ENCODE measurements at places on chromosomes 3 and 15. TPM values are rescaled to one million over a fixed set of nuclear protein-coding genes. Genes with fewer than 3 reads are reported as not detected.
A peak's percentile ranks its signal among the peaks of the same experiment; 100 is the strongest.

RARRES1 gene
- total RNA-seq, result 37.5 TPM

PLSCR5 gene
- total RNA-seq, result not detected

GPR156 gene
- not detected for total RNA-seq

DPPA2 gene
- total RNA-seq, result not detected

DNA sequence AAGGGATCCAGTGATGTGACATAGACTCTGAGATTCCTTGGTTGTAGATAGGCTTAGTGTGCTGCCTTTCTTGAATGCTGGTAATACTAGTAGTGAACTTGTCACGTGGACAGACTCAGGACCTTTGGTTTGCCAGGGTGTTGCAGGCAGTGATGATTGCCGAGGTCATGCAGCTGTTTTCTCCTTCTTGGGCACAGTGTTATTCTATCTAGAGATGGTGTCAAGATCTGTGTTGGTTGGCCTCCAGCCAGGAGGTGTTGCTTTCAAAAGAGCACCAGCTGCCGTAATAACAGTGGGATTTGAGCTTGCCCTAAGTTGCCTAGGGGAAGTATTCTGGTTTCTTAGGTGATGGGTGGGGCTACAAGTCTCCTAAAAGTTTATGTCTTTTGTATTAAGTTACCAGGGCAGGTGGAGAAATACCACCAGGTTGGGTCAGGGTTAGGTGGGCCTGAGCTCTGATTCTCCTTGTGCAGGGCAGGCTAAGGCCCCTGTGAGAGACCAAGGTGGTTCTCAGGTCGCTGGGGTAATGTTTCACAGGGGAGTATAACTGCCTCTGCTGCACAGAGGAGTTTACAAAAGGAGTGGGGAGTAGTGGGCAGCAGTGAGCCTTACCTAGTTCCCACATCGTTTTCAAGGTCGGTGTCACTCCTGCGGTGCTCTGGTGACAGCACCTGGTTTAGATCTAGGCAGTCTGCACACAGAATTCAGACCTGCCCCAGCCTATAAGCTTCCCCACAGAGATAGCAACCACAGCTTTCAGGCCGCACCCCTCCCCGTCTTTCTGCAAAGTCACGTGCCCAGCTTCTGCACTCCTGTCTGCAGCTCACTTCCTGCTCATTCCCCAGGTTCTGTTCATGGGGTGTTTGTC lies 350.3 kb downstream of the DOCK3 start:
- no peaks in the 10 kb centered on the region for H3K36me3 ChIP-seq
- DNase-seq, result peak; percentile 53
- H3K4me3 ChIP-seq, result no peak overlapping the region
- H3K4me1 ChIP-seq, result peaks cover 5% of the 10 kb centered on the region
- H3K27me3 ChIP-seq, result no peaks in the 10 kb centered on the region
- H3K27ac ChIP-seq, result no peak overlapping the region

DNA sequence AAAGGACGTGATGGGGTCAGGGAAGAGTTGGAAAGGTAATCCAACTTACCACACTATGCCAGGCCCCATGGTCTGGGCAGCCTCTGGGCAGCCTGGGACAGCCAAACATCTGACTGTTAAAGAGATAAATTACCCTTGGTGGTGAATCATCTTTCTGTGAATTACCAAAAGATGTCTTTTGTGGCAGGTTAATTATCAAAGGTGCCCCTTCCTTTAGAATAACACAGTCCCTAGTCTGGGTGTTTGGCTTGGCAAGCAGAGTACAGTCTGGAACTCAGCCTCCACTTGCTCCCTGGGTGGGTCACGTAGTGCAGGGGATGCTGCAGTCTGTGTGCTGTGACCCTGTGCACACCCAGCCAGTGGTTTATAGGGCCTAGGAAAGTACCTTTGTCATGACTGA lies 113.1 kb downstream of the ZNF621 start:
- H3K4me3 ChIP-seq, result no peak overlapping the region
- no peaks in the 10 kb centered on the region for H3K36me3 ChIP-seq
- DNase-seq, result no peak
- no peaks in the 10 kb centered on the region for H3K4me1 ChIP-seq
- no peaks in the 10 kb centered on the region for H3K27me3 ChIP-seq

- no peak overlapping the region for H3K4me3 ChIP-seq
- H3K36me3 ChIP-seq, result no peaks in the 10 kb centered on the region
- H3K27ac ChIP-seq, result no peak overlapping the region
- no peak for DNase-seq
Measured at GRCh38 chr3:118909763-118910162, 124.9 kb downstream of the IGSF11 start.

DNA sequence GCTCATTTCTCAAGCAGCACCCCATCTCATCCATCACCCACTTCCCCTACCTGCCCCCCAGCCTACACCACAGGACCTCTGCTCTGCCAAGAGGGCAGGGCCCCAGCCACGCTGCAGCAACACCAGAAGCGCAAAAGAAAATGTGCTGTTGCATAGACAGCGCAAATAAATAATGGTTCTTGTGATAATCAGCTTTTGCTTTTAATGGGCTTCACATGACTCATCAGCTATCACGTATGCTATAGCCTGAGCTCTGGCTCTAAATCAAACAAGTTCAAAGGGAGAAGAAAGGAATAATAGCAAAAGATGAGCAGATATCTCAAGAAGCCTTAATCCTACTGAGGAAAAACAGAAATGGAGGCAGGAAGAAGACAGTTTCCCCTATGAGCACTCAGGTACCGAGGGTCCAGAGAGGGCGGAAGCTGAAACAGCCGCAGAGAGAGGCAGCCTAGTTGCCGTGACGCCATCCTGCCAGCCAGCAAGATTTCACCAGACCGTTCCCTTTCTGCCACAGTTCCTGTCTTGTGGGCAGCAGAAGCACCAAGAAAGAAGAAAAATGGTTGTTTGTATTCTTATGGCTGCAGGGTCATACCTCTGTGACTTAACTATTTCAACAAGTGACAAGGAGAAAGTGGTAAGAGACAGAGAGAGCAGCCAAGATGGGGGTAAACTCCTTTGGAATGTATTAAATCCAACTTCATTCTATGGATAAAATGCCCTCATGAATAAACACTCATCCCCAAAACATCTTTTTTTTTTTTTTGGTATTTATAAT lies 22.0 kb downstream of the RAB27A start:
- no peak overlapping the region for H3K4me3 ChIP-seq
- H3K27me3 ChIP-seq, result no peaks in the 10 kb centered on the region
- H3K36me3 ChIP-seq, result no peaks in the 10 kb centered on the region
- peak; percentile 30 for DNase-seq

GRCh38 chr15:49290191-49290590 lies 120.1 kb downstream of the GALK2 start:
- no peaks in the 10 kb centered on the region for H3K36me3 ChIP-seq
- H3K27me3 ChIP-seq, result no peaks in the 10 kb centered on the region
- H3K4me3 ChIP-seq, result no peak overlapping the region
- peaks cover 3% of the 10 kb centered on the region for H3K4me1 ChIP-seq
- H3K27ac ChIP-seq, result no peak overlapping the region
- DNase-seq, result no peak

GRCh38 chr15:65963911-65964482 lies 94.7 kb downstream of the RAB11A start:
- H3K4me3 ChIP-seq, result no peak overlapping the region
- H3K36me3 ChIP-seq, result no peaks in the 10 kb centered on the region
- DNase-seq, result no peak
- H3K4me1 ChIP-seq, result no peaks in the 10 kb centered on the region

GRCh38 chr3:138089091-138089490 lies 26.3 kb downstream of the DZIP1L start:
- H3K27me3 ChIP-seq, result no peaks in the 10 kb centered on the region
- H3K4me3 ChIP-seq, result no peak overlapping the region
- H3K4me1 ChIP-seq, result no peaks in the 10 kb centered on the region

DNA sequence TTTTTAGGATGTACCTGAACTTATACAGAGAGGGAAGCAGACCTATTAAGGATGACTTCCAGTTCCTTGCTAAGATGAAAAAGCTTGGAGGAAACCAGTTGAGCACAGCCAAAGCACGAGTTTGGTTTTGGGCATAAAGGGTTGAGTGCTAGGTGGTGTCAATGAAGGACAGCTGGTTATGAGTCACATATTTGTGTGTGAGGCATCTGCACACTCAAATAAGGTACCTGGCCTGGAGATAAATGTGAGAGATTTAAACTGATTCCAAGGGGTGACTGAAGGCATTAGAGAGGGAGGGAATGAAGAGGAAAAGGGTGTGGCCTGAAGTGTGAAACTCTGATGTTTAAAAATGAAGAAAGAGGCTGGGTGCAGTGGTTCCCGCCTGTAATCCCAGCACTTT lies 486.7 kb downstream of the DIPK2A start:
- no peak overlapping the region for H3K4me3 ChIP-seq
- no peak for DNase-seq
- H3K36me3 ChIP-seq, result no peaks in the 10 kb centered on the region

DNA sequence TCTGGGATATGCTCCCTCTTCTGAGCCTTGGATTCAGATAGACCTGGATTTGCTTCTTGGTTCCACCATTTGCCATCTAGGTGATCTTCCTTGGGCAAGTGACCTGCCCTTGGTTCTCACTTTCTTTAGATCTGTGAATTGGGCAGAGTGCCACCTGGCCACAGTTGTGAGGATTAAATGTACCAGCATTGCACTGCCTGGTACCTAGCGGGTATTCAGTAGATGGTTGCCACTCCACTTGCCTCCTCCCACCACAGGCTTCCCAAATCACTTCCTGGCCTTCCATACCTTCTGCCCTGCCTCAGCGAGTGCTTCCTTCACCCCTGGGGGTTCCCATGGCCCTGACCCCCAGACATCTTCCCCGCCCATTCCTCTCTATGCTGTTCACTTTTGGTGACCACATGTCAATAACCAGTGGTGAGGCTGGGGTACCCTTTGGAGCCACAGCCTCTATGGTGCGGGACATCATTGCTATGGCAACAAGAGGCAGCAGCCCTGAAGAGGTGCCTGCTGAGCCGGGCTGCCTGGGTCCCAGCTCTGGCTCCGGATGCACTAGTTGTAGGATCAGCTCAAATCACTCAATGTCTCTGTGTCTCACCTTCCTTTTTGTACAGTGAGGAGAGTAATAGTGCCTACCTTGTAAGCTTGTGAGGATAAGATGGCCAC lies 40.5 kb downstream of the CMTM7 start:
- no peak overlapping the region for H3K4me3 ChIP-seq
- no peaks in the 10 kb centered on the region for H3K27me3 ChIP-seq
- no peak for DNase-seq
- no peaks in the 10 kb centered on the region for H3K36me3 ChIP-seq
- H3K4me1 ChIP-seq, result peaks cover 17% of the 10 kb centered on the region

DNA sequence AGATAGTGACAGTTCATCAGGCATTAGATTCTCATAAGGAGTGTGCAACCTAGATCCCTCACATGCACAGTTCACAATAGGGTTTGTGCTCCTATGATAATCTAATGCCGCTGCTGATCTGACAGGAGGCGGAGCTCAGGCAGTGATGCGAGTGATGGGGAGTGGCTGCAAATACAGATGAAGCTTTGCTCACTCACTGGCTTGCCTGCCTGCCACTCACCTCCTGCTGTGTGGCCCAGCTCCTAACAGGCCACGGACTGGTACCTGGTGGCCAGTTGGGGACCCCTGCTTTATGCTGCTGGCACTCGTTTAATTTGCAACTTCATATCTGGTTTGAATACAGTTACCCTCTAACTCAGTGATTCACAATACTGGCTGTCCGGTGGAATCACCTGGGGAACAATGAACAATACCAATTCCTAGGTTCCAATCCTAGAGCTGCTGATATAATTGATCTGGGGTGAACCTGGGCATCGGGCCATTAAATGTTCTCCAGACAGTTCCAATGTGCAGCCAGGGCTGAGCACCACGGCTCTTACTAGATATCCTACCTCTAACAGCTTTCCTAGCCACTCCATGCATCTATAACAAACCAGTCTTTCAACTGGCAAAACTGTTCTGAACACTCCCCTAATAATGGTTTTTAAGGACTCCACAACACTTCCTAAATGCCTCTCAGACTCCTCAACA lies 131.4 kb downstream of the ATP1B3 start:
- DNase-seq, result no peak
- no peaks in the 10 kb centered on the region for H3K36me3 ChIP-seq
- H3K4me3 ChIP-seq, result no peak overlapping the region
- no peaks in the 10 kb centered on the region for H3K4me1 ChIP-seq
- no peaks in the 10 kb centered on the region for H3K27me3 ChIP-seq

Data from thyroid gland (tissue), 4 donors.